ENCODE measurements at places on chromosomes 5 and 9.

DNA sequence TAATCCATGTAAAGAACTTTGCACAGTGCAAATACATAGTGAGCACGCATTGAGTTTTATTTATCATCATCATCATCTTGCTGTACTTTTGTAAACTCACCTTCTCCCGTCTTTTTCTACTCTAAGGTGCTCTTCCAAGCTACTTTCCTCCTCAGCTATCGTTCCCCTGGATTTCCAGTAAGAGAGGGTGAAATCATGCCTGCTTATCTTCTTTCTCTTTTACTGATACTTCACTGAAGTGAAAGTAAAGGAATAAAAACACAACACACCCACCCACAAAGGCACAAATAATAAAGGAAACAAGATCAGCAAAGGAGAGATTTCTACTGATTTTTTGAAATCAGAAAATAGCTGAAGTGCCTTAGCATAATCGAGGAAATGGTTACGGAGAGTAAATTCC lies 509.9 kb downstream of the RAB3C start:
- no peak for DNase-seq

- DNase-seq: peak; percentile 35
Measured at GRCh38 chr9:34675048-34675714, 12.7 kb upstream of the CCL27 start.

DNA sequence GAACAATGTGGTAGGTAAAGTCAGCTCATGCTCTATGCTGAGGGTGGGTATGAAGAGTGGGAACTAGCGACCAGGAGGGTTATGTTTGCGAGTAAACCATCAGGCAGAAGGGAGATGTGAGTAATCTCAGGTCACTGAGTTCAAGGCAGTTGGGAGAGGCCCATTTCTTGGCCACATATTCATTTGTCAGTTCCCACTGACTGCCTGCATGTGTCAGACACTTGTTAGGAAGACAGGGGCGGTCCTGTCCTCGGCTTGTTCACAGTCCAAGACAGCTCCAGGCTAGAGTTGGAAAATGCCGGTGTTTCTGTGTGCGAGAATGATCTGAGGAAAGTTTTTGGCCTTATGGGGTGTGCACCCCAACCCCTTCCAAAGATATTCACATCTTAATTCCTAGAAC lies 48.6 kb upstream of the GDNF start:
- DNase-seq: no peak

DNA sequence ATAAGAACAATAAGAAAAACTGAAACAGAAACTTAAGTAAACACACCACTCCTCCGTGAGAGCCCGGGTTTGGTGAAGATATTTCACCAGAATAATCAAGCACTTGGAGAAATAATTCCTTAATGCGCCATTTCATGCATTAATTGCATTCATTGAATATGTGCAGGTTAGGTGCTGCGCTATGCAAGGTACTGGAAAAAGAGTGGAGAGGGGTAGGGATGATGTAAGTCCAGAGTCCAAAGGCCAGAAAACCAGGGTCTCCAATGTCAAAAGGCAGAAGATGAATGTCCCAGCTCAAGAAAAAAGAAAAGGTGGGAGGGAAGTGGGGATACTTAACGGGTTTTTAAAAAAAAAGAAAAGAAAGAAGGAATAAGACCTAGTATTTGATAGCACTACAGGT lies 669 bp upstream of the ZFP37 start:
- no peak for DNase-seq
